Vagina (tissue), 2 donors: ENCODE measurements at places on chromosomes 16 and 17. TPM values are rescaled to one million over a fixed set of nuclear protein-coding genes. Genes with fewer than 3 reads are reported as not detected.

DNA sequence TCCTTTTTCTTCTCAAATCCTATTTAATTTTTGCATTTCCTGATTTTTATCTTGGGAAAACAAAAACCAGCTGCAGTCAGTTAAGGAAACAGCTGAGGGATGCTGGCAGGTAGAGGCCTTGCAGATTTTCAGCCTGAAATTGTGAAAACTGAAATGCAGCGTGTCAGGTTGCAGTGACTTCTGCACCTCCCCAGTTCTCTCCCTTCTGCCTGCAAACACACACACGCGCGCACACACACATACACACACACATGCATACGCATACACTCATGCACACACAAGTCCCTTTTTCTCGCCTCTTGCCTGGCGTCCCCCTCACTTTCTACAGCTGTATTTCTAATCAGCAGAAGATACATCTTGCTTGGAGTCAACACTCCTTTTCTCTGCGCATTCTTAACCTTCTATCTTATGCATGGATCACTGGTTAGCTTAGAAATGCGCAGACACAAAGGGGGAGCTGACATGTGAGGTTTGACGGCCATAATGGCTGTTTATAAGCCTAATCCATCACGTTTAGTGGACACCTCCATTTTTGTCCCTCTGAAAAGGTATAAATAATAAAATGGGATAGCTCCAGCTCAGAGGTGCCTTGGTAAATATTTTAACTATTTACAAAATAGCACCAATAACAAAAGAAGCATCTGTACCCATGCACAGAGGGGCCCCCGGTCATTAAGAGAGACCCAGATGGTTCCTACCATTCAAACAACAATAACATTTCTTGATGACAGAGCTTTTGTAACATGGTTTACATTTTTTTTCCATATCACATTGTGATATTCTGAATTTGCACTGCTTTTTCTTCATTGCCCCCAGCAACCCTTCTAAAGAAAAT, 392.1 kb upstream of the SALL1 start:
- H3K4me1 ChIP-seq, result peaks cover 13% of the 10 kb centered on the region
- DNase-seq, result no peak
- no peak overlapping the region for H3K27ac ChIP-seq
- H3K36me3 ChIP-seq, result no peaks in the 10 kb centered on the region

DNA sequence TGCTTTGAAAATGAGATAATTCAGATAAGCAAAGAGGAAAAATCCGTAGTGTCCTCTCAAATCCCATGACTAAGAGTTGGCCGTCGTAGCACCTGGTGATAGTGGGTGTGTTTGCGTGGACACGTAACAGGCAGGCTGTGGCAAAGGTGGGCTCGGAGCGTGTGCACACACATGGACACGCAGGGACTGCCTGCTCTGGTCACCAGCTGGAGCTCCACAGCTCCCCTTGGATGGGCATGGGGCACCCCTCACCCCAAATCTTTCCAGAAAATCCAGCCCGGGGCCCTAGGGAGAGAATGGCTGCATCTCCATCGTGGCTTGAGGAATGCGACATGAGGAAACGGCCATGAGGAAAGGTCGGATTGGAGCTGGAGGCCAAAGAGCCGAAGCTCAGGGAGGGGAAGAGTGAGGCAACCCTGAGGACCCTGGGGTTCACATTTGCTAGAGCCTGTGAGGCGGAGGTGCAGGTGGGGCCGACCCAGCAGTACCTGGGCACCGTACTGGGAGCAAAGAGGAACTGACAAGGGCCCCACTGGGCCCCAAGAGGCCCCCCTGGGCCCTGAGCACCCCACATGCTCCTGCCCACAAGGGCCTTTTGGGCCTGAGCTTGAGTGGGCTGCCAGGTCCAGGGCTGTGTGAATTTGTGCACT, 51.6 kb downstream of the DNAH17 start:
- no peak overlapping the region for H3K4me3 ChIP-seq
- no peak overlapping the region for H3K27ac ChIP-seq
- H3K27me3 ChIP-seq, result no peaks in the 10 kb centered on the region
- H3K4me1 ChIP-seq, result no peaks in the 10 kb centered on the region
- no peak for DNase-seq
- no peaks in the 10 kb centered on the region for H3K36me3 ChIP-seq

DNA sequence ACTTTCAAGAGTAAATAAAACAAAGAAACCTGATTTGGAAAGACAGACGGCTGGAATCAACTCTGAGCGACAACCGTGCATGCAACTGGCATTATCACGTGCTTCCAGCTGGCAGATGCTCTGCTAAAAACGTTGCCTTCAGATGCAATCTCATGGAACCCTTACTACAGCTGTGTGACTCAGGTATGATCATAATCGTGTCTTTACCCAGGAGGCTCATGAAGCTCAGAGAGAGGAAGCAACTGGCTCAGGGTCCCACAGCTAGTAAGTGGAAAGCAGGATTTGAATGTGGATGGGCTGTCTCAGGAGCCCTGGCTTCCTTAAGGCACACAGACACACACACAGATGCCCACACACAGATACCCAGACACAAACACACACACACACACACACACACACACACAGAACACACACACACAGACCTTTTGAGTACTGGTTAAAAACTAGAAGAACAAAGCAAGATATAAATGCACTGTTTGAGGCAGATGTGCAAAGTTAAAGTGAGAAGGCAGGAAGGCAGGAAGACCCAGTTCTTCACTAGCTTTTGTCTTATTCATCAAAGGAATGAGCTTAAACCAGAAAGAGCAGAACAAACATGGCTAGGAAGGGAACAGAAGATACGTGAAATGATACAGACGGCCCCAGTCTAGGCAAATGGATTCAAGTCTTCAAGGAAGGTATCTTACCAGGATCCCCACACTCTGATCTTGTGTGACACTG, 275.2 kb downstream of the MAF start:
- H3K27me3 ChIP-seq, result no peaks in the 10 kb centered on the region
- H3K4me1 ChIP-seq, result peaks cover 12% of the 10 kb centered on the region
- H3K27ac ChIP-seq, result no peak overlapping the region

DNA sequence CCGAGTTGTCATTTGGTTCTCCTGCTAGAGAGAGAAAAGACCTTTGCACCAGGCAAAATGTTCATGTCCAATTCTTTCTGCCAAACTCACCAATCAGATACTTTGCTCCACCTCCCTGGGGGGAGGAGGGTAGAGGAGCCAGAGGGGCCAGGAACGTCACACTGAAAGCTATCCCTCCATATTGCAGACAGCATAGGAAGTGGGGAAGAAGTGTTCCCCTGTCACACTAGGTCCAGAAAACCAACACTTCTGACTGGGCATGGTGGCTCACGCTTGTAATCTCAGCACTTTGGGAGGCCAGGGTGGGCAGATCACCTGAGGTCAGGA, 9.5 kb downstream of the HSD17B2 start:
- H3K27ac ChIP-seq, result no peak overlapping the region
- H3K36me3 ChIP-seq, result no peaks in the 10 kb centered on the region
- no peaks in the 10 kb centered on the region for H3K4me1 ChIP-seq
- no peak overlapping the region for H3K4me3 ChIP-seq
- DNase-seq, result no peak

DNA sequence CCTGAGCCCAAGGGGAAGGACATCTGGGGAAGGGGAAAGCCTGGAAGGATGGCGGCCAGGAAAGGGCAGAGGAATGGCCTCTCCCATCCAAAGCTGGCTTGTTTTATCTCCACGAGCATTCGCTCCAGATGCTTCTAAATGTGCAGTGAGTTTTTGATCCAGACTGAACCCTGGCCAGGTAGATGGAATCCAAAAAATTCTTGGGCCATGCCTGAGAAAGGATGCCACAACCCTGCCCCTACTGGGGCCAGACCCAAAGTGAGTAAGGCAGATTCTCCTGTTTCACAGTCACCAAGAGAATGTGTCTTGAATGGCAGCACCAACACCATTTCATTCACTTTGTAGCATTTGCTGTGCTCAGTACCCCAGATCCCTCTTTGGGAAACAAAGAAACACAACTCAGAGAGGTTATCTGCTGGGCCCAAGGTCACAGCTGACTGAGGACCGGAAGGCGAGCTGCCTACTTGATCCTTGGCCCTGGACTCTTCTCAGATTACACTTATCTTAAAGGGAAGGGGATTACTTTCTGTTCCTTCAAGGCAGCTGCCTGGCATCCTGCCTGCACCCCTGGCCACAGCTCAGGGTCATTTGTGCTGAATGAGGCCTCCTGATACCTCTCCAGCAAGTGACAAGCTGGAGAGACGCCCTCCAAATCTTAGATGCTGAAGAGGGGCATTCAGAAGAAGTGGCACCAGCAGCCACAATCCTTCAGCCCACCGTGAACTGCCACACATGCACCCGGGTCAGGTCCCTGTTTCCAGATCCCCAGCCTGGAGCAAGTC, 3.6 kb downstream of the LRRC75A start:
- no peak overlapping the region for H3K27ac ChIP-seq
- H3K4me1 ChIP-seq, result peaks cover 45% of the 10 kb centered on the region
- no peak overlapping the region for H3K4me3 ChIP-seq
- no peaks in the 10 kb centered on the region for H3K36me3 ChIP-seq
- no peaks in the 10 kb centered on the region for H3K27me3 ChIP-seq
- no peak for DNase-seq

DNA sequence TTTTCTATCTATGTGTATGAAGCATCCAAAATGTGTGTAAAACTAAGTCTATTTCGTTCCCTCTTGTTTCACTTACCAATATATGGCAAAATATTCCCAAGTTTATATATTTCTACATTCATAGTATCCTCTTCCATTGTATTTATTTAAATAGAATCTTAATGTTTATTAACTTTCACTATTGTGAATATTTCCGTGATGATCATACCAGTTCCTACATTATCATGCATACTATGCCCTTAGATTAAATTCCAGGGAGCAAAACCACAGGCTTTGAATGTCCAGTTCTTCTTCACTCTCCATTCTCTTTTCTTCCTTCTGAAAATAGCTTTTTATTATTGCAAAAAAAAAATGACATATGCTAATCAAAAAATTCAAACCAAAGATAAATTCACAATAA, 4.0 kb downstream of the MAP2K6 start:
- no peak overlapping the region for H3K27ac ChIP-seq
- peaks cover 30% of the 10 kb centered on the region for H3K4me1 ChIP-seq
- H3K36me3 ChIP-seq, result no peaks in the 10 kb centered on the region
- no peak overlapping the region for H3K4me3 ChIP-seq

DNA sequence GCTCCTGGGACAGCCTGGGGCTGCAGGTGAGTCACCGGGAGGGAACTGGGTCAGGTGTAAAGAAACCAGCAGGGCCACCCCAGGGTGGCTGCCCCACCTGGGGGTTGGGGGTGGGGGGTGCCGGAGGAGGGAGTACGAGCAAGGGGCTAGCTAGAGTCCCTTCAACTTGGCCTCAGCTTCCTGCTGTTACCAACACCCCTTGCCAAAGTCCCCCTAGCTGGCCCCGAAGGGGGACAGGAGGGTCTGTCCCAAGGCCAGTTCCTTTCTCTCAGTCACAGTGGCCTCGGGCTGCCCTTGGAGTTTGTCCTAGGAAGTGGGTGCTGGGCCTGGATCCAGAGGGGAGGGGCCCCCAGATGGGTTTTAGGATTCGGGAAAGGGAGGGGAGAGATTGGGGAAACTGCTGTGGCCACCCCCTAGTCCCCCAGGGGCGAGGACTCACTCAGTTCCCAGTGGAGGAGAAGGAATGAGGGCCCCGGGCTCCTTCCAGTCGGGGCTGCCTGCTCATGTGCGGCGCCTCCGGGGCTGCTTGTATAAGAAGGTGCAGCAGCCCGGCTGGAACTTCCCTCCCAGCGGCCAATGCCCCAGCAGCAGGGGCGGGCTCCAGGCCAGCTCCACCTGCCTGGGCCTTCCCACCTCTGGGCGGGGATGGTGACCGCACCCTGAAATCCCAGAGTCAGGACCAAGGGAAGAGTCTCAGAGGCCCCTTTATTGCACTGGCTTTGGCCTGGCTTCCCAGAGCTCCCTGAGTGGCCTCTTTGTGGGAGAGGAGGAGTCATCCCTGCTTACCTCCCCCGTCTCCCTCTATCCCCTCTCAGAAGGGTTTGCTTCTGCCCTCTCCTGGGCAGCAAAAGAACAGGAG, 7.3 kb downstream of the ARHGAP27 start:
- peak overlapping the region; percentile 25 for H3K4me3 ChIP-seq
- peaks cover 44% of the 10 kb centered on the region for H3K4me1 ChIP-seq
- H3K27ac ChIP-seq, result peak overlapping the region; percentile 68

GRCh38 chr16:56950881-56951771, 10.6 kb upstream of the CETP start:
- peaks cover 4% of the 10 kb centered on the region for H3K36me3 ChIP-seq
- no peaks in the 10 kb centered on the region for H3K27me3 ChIP-seq

GRCh38 chr16:29926711-29927052, 656 bp upstream of the KCTD13 start:
- no peak for DNase-seq
- peak overlapping the region; percentile 83 for H3K27ac ChIP-seq
- peak overlapping the region; percentile 88 for H3K4me3 ChIP-seq

GRCh38 chr17:71378741-71379140, 742.1 kb upstream of the SOX9 start:
- H3K36me3 ChIP-seq, result no peaks in the 10 kb centered on the region
- no peaks in the 10 kb centered on the region for H3K27me3 ChIP-seq
- H3K27ac ChIP-seq, result no peak overlapping the region
- no peak overlapping the region for H3K4me3 ChIP-seq
- no peak for DNase-seq

DNA sequence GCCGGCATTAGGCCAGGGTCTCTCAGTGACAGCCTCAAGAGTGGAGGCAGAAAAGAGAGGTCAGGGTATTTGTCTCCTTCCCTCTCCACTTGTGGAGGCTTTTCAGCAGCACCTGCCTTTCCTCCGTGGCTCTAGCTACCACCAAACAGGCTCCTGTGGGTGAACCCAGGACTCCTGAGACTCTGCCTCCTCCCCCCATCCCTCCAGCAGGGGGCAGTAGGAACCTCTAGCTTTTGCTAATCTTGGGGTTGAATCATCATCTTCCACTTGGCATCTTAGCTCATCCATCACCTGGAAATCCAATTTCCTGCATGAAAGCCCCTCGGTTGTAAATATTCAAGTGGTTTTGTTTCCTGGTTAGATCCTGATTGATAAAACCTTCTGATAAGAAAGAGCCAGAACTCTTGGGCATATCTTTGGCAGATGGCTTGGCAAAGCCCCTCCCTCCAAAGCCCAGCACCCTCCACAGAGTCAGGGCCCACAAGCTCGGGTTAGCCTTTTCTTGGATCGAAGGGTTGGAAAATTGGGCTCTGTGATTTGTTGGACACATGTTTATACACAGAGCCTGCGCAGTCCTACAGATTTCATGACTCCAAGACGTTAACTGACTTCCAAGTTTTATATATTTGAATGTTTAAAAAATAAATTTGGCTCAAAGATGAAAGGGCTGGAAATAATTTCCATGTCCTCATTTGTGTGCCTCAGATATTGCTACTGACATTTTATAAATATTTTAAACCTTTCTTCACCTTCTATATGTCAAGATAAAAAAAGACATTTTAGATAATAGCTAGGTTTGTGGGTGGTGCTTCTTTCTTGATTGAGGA, 322.1 kb downstream of the MAP2K4 start:
- no peak overlapping the region for H3K4me3 ChIP-seq
- H3K27me3 ChIP-seq, result no peaks in the 10 kb centered on the region
- no peak overlapping the region for H3K27ac ChIP-seq
- no peaks in the 10 kb centered on the region for H3K4me1 ChIP-seq

Gene KRT23
- 0.98 TPM for total RNA-seq

Gene ERBB2
- total RNA-seq, result 52.1 TPM

Gene GRAP
- 5.2 TPM for total RNA-seq

Gene PRKCB
- total RNA-seq, result 9.1 TPM

Gene ULK2
- total RNA-seq, result 25.3 TPM

Gene SNX20
- 2.2 TPM for total RNA-seq

Gene MYH10
- total RNA-seq, result 34.9 TPM

Gene TPSD1
- total RNA-seq, result 7.1 TPM

Gene HSD11B2
- total RNA-seq, result 30.2 TPM
